Activated CD4-positive, CD25-positive, alpha-beta regulatory T cell treated with anti-CD3 and anti-CD28 coated beads, Interleukin-2, amount 50 U/mL, for 24 hours (primary cell): ENCODE measurements at places on chromosomes 1 and 21.

DNA sequence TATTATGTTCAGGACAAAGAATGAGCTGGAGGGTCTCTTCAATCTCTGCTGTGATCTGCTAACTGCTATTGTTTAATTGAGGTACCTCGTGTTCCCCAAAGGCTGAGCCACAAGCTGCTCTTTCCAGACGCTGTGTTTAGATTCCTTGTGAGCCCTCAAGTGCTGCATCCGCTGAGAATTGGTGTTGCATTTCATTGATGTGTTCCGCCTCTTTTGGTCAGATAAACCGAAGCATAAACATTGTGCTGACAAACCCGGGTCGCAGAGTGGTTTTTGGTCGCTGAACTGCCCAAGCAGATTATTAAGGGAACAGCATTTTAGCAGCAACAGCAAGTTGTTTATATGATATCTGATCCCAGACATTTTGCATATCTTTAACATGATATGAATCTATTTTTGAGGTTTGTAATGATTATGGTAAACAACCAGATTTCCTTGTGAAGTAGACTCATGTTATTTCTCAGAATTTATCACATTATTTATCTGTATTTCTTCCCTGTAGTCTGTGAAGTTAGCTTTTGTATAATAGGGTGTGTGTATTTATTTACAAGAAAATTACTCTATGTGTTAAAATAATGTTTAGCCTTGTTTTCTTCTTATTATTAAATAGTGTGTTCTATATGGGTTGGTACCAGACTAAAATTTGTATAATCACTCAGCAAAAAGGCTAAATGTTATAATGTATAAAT is 217.2 kb upstream of the C1orf105 start:
- no peak for ATAC-seq

DNA sequence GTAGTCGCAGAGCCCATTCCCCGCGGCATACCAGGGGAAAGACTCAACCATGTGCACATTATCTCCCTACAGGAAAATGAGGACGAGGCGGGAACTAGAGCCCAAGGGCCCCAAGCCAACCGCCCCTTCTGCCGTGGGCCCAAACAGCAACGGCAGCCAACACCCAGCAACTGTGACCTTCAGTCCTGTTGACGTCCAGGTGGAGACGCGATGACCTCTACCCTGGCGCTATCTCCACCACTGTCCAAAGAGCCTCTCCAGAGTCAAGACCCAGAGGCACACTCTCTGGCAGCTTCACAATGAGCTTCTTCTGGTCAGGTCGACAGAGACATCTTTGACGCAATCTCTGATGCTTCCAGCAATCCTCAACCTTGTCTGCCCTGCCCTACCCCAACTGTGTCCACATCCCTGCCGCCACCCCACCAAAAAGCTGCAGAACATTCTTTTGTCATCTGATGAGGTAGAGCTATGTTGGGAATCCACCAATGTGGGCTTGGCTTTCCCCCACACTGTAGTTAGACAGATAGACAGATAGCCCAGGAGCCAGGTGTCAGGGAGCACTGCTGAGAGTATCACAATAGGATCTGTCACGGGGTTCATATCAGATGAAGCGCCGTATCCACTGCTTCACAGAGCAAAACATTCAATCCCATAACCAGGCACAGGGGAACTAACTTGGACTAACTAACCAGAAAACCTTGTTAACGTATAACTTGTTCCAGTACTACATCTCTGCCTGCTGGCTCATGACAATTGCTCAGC is 37.4 kb upstream of the SRRM1 start:
- ATAC-seq, result no peak

GRCh38 chr1:56527548-56528302 is 51.6 kb downstream of the PLPP3 start:
- ATAC-seq, result no peak

DNA sequence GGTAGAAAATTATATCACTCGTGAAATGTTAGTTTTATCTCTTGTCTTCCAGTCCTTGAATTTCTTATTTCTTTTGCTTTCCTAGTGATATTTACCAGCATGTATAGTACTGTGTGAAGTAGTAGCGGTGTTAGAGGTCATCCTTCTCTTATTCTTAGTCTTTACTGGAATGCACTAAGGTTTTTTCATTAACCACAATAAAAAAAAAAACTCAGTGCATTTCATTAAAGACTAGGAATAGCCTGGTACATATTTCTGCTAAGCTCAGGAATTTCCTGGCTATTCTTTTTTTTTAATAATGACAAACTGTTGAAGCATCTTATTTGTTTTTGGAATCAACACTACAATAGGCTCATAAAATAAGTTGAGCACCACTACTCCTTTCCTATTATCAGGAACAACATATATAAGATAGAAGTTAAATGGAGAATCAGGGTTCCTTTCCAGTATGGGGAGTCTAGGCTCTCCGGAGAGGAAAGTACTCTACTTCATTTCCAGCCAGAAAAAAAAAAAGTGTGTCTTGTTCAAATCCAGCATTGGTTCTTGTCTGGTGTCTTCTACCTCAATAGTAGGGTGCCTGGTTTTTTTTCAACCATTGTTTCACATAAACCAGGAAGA is 60.0 kb downstream of the TNFSF18 start:
- no peak for ATAC-seq

DNA sequence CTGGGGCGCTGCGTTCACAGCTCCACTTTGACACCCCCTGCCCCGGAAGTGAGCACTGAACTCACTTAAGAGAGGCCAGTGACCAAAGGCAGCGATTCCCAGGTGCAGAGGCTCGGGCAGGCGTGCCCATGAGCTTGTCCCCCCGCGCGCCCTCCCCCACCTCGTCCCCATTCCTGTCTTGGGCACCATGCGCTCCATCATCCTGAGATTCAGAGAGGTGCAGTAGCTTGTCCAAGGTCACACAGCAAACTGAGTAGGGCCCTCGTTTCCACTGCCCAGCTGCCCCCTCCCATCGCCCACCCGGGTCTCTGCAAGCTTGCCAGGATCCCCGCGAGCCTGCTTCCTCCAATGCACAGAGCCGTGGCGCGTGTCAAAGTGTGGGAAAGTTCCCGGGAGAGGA is 68.0 kb downstream of the SYT2 start:
- ATAC-seq, result no peak

GRCh38 chr1:20587661-20588053 is 1.2 kb upstream of the CDA start:
- ATAC-seq, result no peak
